ENCODE measurements at places on chromosomes 2 and 18.
A peak's percentile ranks its signal among the peaks of the same experiment; 100 is the strongest.

GRCh38 chr18:59267503-59268126 is 5.6 kb downstream of the RAX start:
- DNase-seq: peak; percentile 63

GRCh38 chr2:174485788-174486562 is 854 bp downstream of the GPR155 start:
- peak; percentile 79 for DNase-seq

GRCh38 chr2:136135921-136136906 is 18.3 kb upstream of the CXCR4 start:
- DNase-seq: peak; percentile 90

- DNase-seq: no peak
These were observed 32.7 kb downstream of the NEMP2 start for GRCh38 chr2:190501702-190502407.

- no peak for DNase-seq
These were observed 33.1 kb downstream of the EN1 start for GRCh38 chr2:118814368-118814767.

DNA sequence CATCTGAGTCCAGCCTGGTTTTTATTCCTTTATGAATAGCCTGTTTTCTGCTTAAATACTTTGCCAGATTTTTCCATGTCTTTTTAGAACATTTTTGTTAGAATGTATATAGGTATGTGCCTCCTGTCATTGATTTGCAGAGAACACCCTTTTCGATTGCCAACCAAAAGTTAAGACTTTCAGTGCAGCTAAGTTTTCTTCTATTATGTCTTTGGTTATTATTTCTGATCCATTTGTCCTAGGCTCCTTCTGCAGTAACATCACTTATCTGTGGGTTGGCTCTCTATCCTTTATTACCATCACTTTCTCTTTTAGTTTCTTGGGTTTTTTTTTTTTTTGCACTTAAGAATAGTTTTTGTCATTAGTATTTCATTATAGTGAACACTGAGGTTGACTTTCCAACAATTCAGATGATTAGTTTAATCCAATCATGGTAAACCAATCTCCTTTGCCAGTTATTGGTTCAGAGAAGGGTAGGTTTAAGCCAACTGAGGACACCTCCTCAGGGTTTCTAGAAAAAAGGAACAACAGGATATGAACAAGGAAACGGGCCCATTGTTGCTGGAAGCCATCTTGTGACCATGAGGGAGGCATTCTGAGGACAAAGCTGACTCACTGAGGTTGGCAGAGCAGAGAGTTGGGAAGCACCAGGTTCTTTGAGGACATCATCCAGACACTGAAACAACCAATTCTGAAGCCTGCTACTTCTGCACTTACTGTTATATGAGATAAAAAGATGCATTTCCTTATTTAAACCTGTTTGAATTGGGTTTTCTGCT is 37.9 kb upstream of the GBX2 start:
- no peak for DNase-seq

- no peak for DNase-seq
These were observed 8.1 kb upstream of the GAREM1 start for GRCh38 chr18:32478807-32479206.

DNA sequence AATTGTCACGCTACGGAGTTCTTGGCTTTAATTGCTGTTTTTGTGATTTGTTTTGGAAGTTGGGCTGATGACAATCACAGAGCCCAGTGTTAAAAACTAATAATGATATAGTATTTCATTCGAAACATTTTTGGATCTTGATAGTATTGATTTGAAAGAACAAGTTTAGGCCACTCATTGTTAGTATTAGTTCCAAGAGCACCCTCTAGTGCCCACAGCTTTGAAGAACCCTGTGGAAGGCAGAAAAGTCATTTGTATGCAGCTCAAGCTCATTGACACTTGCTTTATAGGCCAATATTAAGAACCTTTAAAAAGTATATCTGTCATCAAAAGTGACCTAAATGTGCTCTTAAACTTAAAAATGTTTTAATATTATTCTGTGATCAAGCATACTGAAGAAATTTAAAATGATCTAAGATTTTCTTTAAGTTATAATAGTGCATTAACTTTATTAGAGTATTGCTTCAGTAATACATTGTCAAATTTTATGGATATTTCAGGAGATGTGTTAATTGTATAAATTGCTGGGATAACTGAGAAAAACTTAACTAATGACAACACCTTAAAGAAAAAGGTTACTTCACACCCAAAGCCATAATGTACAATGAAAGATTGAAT is 191.0 kb downstream of the GRB14 start:
- DNase-seq: no peak

DNA sequence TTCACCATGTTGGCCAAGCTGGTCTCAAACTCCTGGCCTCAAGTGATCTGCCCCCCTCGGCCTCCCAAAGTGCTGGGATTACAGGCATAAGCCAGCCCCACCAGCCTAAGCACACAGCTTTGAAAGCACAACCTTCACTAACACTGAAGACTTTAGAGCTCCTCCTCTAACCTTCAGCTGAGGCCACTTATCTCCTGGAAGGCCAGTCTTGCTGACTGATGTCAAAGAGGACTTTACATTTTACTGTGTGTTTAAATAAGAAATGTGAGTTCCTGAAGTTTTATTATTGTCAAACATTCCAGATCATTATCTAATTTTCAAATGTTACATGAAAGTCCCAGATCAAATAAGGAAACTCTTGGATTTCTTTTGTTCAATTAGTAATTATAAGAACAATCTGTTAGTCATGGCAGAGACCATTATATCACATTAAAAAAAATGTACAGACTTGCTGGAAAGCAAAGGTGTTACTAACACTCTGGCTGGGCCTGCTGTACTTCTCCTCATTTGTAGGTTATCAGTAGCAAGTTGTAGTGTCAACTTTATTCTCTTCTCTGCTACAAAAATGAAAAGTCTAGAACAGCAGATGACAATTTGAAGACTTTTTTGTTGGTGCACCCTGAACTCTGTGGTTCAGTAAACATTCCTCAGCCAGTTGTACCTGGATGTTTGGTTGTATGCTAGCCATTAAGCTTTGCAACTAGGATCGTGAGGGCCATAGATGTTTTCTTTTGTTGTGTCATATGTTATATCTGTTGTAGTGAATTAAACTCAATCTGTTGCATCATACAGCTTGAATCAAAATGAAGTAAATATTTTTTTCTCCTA is 80.0 kb downstream of the AOX1 start:
- no peak for DNase-seq

GRCh38 chr2:73260338-73260984 is 23.8 kb downstream of the FBXO41 start:
- DNase-seq: no peak

DNA sequence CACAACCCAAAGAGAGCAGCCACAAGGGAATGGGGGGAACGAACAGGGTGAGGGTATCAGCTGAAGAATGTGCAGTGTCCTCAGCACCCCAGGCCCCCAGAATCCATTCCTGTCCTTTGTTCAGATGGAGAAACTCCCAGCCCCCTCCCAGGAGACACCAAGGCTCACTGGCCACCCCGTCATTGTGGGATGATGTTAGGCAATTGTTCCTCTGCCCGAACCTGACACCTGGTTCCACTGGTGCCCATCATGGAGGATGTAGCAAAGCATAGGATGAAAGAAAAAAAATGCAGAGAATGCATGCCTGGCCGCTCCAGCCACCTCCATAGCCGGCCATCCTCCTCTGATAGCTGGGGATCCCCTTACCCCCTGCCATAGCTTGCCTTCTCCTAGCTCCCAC is 197.3 kb upstream of the TWIST2 start:
- no peak for DNase-seq

- DNase-seq: no peak
These were observed 2.6 kb downstream of the ZNF521 start for GRCh38 chr18:25349131-25349925.

- no peak for DNase-seq
These were observed 62.8 kb upstream of the ATL2 start for GRCh38 chr2:38439863-38440262.

GRCh38 chr2:73716543-73717250 is 20.4 kb downstream of the TPRKB start:
- no peak for DNase-seq

All from activated CD4-positive, alpha-beta T cell treated with anti-CD3 and anti-CD28 coated beads, Interleukin-2, amount 10 ng/mL, durations not matched to agents 24 days and 14 days (primary cell).